ENCODE measurements at places on chromosomes 2 and 18.

- no peak for DNase-seq
Observed at GRCh38 chr18:11027862-11028261, 121.5 kb downstream of the PIEZO2 start.

DNA sequence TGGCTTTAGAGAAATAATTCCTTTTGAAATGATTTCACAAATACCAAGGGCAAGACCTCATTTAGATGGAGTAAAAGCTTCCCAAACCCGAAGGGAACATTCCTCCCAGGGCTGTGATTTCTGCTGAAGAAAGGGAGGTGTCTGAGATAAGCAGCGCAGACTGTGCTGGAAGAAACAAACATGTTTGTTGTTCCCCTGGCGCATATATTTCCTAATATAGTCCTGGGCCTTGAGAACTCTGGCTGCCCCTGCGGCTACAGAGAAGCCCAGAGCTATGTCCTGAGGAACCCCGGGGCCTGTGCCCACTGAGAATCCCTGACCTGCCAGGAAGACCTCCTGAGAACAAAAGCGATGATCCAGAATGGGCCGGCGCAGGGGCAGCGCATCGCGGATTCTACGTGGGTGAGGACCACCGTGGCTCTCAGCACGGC is 372.6 kb upstream of the NT5C1B start:
- DNase-seq = no peak

DNA sequence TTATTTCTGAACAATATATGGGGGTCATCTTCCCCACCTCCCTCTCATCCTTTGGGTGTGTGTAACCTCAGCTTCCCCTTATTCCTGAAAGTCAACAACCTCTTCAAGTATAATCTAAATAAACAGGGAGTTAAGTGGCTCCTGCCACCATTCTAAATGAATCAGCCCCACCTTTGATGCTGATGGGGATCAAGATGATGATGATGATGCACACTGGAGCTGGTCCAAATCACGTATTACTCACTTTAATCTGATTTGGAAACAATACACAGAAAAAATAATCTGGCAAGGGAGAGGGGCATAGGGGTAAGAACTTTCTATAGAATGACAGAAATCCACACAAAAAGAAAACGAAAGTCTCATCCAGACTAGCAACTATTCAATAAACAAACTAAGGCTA is 7.1 kb downstream of the ACVR1 start:
- DNase-seq = no peak

DNA sequence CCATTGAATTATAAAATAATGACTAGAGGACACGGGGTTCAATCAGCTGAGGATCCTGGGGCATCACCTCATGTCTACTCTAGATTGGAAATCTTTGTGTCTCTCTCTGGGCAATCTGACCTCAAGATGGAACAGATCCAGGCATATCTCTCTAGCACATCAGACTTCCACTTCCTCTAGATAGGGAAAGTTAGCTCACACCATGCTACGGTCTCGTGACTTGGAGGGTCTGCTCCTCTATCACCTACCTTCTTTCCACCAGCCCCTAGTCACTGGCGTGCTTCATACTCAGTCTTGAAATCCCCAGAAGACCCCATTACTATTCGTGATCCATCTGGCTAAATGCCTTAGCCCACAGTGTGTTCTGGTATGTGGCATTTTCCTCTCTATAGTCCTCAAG is 148.8 kb downstream of the ANKRD44 start:
- DNase-seq = no peak

- no peak for DNase-seq
Observed at GRCh38 chr2:23456396-23456795, 71.4 kb downstream of the KLHL29 start.

GRCh38 chr2:105557021-105557920 is 158.4 kb upstream of the FHL2 start:
- DNase-seq = no peak

- no peak for DNase-seq
Observed at GRCh38 chr2:233290051-233290845, 17.4 kb upstream of the SAG start.

DNA sequence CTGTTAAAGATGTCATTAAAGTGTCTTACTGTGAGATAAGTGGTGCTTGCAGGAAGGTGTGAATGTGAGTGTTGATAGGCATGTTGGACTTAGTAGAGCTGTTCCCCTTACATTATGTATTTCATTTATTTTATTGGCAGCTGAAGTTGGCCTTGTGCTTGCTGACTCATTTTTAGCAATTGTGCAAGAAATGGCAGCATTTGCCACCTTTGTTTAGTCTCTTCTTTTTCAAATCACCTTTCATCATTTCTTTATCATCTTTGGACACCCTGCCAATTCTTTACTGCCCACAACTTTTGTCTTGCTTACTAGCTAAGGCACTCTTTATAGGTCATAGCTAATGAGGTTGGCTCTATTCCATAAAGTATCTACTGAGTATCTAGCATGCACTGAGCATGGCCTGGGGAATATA is 130.3 kb upstream of the LYPD6 start:
- no peak for DNase-seq

DNA sequence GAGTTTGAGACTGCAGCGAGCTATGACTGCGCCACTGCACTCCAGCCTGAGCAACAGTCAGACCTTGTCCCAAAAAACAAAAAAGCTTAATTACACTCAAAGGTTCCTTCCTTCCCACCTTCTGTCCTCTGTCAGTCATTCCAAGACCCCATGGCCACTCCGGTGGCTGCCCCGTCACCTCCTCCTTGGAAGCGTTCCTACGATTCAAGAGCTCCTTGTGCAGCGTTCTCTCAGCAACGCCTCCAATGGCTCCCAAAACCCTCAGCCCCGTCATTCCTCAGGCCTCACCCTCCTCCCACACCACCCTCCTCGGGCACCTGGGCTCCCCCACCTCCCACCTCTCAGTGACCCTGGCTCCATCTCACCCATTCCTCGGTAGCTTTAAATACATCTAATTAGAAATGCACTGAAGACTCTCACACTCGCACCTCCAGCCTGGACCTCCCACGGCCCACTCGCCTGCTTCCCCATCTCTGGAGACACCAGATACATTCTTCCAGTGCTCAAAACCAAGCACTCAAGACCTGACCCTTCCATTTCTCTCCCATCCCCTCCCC is 8.0 kb downstream of the PASK start:
- no peak for DNase-seq

- no peak for DNase-seq
Observed at GRCh38 chr2:25983735-25984134, 1.4 kb upstream of the KIF3C start.

DNA sequence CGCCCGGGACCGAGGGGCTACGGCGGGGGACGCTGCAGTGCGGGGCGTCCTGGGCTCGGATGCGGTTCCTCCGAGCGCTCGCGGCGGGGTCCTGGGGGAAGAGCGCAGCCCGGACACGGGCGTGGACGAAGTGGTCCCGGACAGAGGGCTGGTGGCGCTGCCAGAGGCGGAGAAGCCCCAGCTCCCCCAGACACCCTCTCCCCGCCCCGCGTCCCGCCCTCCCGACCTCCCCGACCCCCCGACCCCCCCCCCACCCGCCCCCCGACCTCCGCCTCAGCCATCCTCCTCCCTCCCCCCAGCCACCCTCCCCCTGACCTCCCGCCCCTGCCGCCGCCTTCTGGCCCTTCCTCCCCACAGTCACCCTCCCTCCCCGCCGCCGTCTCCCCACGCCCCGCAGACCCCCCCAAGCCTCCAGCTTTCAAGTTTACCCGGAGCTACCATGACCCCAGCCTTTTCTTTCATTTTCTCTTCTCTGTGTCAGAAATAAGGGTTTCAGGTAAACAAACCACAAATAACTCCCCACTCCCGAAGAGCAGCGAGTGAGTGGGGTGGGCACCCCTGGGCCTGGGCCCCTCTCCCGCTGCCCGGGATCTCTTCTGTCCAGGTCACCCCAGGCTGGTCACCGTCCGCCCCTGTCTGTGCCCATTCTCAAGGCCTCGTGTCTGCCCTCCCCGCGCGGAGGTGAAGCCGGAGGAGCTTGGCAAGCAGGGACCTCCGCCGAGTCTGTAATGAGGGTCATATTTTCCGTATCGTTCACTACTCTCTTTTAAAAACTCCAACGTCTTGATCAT is 5.1 kb downstream of the NFATC1 start:
- DNase-seq = no peak

GRCh38 chr2:41736105-41736567 is 311.7 kb upstream of the PKDCC start:
- no peak for DNase-seq

DNA sequence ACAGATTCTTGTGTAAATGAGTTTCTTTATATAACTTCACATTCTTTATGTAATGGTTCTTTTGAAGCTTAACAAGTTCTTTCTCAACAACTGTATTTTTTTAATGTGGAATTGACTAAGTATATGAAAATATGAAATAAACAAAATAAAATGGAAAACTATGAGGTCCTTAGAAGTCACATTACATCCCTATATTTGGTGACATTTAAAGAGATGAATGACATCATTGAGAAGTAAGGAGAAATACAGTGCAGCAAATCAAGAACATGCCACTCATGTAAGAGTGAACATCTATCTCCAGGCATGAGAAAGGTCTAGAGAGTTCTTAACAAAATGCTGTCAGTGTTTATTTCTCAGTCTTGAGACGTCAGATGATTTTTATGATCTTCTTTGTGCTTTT is 39.0 kb upstream of the AAK1 start:
- no peak for DNase-seq

DNA sequence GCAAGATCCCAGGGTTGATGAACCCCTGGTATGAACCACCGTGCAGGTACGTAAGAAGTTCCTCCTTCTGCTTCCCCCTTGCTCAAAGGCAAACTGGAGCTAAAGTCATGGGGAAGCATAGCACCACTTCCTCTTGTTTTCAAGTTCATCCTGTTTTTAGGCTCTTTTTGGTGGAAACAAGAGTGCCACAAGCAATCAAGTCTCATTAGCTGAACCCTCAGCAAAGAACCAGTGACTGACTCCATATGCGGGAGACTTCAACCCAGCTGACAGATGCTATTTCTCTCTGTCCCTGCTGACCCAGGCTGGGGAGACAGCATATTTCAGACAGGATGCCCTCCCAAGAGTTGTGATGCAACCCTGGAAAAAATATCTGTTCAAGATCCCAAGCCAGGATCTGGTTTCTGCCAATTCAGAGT is 47.7 kb downstream of the BCL2 start:
- no peak for DNase-seq

DNA sequence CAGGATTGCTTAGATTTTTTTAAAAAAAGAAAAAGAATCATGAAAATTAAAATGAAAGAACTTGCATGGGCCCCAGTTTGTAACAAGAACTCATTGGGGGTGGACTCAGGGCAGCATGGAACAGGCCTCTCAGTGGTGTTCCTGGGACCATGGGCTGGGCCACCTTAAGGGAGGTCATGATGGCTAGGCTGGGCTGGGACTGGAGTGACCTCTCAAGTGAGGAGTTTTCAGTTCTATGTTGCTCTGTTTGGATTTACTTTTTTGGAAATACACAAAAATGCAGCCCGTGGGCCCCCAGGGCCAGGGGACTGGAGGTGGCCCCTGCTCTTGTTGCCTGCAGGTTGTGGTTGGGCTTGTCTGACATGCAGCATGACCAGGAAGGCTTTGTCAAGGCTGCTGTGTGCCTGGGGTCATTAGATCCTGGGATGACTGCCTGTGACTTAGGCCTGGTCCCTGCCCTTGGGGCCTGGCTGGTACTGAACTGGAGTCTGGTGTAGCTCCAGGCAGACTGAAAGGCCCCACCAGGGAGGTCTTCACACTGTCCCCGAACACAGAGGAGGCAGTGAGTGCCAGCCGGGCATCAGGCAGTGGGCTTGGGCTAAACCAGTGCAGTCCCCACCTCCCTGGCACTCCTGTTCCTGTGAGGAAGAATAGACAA is 115.6 kb downstream of the GLI2 start:
- DNase-seq = no peak

DNA sequence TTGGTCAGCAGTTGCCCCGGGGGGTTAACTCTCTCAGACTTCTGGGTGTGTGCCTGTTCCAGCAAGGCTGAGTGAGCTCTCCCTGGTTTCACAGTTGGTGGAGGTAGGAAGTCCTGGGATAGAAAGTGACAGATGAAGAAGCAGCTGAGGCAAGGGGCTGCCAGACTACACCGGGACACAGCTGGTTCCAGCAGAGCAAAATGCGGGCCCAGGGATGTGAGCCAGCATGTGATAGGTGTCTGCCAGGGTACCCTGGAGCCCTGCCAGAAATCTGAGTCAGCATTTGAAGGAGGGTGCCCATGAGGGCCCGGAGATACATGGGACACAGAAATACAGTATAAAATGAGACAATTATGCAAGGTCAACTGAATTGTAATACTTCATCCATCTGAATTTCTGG is 79.3 kb upstream of the LGALSL start:
- DNase-seq = no peak

Data from AG04449 (cell line).